ENCODE measurements at places on chromosomes 6 and 20.

- DNase-seq: no peak
These were observed 74.1 kb downstream of the FAM83B start for GRCh38 chr6:54920628-54921027.

DNA sequence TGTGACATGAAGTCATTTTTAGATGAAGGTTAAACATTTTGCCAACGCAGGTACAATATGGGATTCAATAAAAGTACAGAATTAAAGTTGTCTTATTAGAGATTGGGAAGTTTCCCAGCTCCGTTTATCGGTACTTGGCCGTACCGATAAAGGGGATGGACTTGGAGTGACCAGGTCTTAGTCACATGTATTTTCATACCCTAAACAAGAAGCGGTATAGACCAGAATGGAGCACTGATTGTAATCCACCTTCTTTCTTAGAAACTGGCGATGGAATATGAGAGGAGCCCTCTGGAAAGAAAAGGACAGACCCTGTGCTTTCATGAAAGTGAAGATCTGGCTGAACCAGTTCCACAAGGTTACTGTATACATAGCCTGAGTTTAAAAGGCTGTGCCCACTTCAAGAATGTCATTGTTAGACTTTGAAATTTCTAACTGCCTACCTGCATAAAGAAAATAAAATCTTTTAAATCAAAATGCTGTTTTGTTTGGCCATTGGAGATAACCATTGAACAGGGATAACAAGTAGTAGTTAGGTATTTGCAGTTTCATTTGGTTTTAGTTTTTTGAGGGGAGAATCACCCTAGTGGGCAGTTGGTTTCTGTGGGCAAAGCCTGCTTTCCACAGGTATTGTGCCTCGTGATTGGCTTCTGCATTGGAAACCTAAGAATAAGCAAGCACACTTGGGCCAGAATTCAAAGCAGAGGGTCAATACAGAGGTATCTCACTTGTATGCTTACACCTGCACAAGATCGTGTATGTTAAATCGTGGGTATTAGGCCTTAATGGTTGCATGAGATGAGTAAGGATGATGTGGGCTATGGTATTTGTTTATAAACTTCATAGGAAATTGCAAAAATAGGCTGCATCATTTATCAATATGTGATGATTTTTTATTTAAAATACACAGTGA lies 11.2 kb upstream of the ZNFX1 start:
- no peak for DNase-seq

DNA sequence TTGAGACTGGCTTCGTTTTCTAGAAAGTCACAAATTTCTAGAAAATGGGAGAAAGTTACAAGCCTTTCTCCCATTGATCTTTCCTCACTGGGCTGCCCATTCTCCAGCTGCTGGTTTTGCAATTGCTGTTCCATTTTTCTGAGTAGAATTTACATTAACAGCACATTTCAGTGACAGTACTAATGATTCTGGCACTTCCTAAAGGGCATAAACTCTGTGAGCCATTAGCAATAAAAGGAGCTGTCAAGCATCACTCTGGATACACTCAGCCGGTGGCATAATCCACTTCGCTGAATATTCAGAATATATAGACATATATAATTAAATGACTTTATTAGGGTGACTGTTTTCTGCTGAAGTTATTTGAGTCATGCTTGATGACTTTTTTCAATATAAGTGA lies 6.7 kb upstream of the SSTR4 start:
- DNase-seq: no peak

GRCh38 chr6:7646394-7646793 lies 56.4 kb downstream of the SNRNP48 start:
- DNase-seq: no peak

DNA sequence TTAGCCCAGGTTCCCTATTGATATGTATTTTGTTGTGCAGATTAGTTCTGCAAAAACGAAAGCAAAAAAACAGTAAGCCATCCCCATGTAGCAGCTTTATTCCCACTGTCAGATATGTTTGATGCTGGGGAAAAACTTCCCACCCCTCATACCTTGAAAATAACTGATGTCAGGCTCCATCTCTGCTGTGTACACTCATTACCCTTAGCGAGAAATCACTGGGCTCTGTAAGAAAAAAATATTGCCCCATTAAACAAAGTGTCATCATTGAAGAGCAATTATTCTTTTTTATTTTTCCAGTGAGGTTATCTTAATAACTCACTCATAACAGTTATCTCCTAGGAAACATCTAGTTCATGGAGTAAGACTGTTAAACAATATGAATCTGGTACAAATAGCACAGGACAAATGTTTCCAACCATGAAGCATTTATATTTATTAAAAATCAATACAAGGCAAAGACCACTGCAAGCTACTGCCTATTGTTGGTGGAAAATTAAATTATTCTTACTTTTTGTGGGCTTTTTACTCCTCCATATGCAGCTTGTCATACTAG lies 268.8 kb downstream of the LMBRD1 start:
- DNase-seq: no peak

DNA sequence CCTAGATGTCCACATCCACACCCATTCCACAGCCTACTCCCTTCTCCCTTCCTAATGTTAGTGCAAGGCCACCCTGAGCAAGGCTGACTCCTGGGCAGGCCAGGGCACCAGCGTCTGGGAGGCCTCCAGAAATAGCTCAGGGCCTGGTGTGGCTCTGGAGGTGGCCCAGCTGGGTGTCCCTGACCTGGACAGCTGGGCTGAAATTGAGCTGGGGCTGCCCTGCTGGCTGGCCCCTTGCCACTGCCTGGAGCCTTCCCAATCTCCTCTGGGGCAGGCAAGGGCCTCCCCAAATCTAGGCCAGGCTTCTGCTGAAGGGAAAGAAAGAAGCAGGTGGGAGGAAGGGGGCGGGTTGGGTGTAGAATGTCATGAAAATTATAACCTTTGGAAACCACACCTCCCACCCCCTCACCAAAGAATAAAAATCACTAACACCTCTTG lies 2.1 kb downstream of the FAM110A start:
- peak; percentile 41 for DNase-seq

All from body of pancreas (tissue), 4 donors.